Esophagus muscularis mucosa (tissue), 4 donors: ENCODE measurements at places on chromosomes 12 and 14.
A peak's percentile ranks its signal among the peaks of the same experiment; 100 is the strongest.

- no peak for DNase-seq
These were observed 166.6 kb upstream of the ATP2B1 start for GRCh38 chr12:89875225-89875624.

GRCh38 chr14:71597955-71598660, 334.1 kb upstream of the RGS6 start:
- DNase-seq, result no peak

DNA sequence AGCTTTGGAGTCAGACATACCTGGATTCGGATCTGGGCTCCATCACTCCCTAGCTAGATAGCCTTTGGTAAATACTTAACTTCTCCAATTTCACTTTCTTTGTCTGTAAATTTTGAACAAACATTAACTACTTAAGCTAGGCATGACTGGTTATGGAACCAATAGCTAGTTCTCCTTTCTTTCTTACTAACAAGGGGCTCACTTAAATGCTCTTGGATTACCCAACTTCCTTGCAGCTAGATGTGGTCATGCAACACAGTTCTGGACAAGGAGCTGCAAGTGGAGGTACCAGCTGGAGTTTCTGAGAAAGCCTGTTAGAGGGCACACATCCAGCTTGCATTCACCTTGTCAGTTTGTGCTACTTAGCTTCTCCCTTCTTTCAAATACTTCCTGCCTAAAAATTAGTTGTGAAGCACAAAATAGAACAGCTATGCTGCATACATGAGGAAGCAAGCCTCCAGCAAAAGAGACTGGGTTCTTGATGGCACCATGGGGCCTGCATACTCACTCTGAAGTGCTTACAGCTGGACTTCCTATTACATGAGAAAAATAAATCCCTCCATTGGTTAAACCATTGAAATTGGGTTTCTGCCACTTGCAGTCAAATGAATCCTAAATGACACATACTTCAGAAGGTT, 210.1 kb upstream of the EEA1 start:
- no peak for DNase-seq

GRCh38 chr14:92789457-92790089, 4.5 kb upstream of the GOLGA5 start:
- no peak for DNase-seq

DNA sequence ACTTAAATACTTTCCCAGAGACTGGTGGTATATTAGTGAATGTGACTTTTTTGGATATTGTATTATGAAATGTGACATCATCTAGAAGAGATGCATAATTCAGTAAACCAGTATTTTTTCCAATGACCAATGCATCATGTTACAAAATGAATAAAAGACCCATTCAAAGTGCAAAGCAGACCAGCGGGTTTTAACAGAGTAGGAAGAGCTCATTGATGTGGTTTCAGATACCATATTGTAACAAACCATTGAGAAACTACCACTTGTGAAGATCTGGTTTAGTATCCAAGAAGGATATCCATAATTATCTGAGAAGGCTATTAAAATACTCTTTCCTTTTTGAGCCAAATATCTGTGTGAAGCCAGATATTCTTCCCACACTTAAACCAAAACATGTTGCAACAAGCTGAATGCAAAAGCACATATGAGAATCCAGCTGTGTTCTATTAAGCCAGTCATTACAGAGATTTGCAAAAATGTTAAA, 47.7 kb downstream of the MVK start:
- no peak for DNase-seq

GRCh38 chr12:45200491-45201043, 15.3 kb upstream of the ANO6 start:
- no peak for DNase-seq

DNA sequence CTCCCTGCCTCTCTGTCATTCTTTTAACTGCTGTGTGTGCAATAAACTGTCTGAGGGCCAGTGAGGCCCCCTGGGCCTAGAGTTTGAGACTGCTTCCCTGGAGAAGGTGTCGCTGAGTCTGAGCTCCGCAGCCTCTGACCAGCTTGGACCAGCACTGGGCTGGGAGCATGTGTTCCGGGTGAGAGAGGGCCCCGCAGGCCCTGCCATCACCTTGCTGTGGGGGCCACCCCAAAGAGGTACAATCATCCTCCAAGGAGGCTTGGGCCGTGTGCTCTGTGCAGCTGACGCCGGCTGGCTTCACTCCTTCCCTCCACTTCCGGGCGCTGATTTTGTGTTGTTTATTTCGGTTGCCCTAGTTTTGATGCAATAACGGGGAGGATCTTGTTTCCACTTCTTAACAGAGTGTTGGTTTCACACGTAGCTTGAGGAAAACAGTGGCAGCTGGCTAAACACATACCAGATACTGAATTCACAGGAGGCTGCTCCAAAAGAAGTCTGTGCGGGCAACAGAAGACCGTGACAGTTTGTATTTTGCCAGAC, 121.6 kb downstream of the TMEM132C start:
- DNase-seq, result no peak

GRCh38 chr12:51639361-51639760, 48.3 kb downstream of the SCN8A start:
- no peak for DNase-seq

DNA sequence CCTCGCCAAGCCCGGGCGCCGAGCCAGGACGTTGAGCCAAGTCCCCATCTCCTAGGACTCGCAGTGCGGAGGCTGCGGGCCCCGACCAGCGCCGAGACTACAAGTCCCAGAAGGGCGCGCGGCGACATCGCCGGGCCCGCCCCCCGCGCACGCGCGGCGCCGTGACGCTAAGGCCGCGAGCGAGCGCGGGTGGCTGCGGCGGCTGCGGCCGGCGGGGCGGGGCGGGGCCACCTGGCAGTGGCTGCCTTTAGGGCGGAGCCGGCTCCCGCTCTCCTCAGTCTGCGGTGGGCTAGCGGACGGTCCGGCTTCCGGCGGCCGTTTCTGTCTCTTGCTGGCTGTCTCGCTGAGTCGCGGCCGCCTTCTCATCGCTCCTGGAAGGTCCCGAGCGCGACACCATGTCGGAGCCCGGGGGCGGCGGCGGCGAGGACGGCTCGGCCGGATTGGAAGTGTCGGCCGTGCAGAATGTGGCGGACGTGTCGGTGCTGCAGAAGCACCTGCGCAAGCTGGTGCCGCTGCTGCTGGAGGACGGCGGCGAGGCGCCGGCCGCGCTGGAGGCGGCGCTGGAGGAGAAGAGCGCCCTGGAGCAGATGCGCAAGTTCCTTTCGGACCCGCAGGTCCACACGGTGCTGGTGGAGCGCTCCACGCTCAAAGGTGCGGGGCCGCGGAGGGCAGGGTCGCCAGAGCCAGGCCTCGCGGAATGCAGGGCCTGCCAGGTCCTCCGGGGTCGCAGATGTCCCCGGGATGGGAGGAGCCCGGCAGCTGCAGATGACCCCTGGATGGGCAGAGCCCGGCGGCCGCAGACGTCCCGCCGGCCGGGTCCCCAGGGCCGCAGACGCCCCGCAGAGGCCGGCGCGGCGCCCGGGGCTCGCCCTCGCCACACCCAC, at the start of gene DYNC1H1:
Gene DYNC1H1, plus strand, starts transcription at position 277 of the 884 bp plus-strand sequence. Its CDS starts 119 bp downstream, at position 396.
- peak; percentile 98 for DNase-seq

DNA sequence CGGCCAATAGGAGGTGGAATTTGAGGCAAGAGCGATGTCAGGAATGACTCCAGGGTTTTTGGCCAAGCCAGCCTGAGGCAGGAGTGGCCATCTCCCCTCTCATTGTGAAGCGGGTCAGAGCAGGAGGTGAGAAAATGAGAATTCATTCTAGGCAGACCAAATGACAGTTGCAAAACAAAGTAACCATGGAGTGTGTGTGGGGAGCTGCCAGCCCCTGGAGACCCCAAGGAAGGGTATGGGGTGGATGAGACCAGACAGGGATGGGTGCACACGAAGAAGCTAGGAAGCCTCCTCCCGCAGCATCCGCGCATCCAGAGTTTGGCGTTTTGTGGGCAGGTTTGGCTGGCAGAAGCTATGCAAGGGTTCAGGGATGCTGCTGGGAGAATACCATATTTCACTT, 38.8 kb downstream of the FZD10 start:
- no peak for DNase-seq

- no peak for DNase-seq
These were observed 72.1 kb downstream of the POLR3B start for GRCh38 chr12:106429636-106430035.

DNA sequence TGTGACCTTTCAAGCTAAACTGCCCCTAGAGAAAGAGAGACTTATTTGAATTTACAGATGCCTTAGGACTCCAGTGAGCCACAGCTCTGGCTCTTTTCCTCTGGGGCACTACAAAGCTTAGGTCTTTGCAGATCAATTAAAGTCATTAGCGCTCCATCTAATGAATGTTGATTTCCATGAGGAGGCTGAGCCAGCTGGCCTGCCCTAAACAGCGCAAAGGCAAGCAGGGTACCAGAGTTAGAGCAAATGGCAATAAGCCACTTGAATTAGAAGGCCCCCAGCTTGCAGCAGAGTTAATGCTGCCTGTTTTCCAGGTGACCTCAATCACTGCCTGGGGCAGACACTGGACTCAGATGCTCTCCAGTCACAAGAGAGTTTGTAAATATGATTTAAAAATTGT, 695.3 kb downstream of the DIO2 start:
- no peak for DNase-seq

GRCh38 chr14:74313601-74314000, 10.9 kb upstream of the ABCD4 start:
- DNase-seq, result no peak
